ENCODE measurements at places on chromosomes 5 and 9.

DNA sequence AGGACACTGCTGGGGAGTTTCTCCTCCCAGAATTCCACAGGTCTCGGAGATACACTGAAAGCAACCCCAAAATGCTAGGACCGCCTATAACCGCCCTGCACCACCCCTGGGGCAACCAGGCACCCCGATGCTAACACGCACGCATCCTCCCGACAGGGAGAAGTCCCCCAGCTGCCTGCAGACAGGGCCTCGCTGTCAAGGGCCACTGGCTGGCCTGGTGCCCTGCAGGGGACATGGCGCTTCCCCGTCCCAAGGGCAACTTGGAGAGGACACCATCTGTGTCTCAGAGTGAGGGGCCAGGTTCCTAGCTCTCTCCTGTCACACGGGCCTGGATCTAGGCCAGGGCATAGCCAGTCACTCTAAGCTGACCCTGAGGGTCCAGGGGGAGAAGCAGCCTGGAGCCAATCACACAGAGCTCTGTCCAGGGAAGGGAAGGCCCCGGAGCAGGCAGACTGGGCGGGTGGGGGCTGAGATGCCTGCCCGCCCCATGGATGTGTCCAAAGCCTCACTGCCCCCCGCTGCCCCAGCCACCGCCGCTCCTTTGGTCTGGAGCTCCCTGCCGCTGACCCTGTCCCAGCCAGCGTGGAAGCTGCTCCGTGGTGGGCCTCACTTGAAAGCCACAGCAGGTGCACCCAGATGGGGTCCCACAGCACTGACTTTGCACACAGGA is 9.7 kb downstream of the NOTCH1 start:
- DNase-seq, result no peak

GRCh38 chr5:168654211-168654721 is 75.1 kb upstream of the PANK3 start:
- no peak for DNase-seq

DNA sequence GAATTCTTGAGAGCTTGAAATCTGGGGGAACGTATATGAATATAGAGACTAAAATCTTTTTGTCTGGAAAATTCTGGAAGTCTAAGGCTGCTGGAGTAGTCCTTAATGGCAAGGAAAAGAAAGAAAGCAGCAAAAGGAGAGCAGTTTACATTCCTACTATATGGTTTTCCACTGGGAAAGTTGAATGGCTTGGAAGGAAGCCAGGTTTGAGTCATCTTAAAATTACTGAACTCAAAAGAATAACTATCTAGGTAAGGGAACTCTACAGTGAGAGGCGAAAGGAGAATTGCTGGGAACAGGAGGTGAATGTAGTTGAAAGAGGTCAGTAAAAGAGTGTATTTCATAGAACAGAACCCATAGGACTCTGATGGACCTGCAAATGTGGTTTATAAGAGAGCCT is 258.1 kb upstream of the EDIL3 start:
- DNase-seq, result no peak

DNA sequence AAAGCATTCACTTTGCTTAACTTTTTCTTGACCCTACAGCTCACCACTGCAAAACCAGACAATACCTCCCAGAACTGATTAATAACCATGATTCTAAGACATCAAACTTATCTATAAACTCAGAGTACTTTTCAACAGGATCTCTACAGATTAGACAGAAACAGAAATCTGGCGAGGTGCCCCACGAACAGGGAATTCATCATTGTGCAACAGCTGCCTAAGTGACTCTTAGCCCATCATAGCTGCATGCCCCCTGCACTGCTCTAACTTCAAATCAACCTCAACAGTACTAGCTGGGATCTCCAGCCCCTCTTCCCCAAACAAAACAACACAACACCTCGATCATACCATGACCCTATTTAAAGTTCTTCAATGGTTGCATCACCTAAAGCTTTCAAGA is 16.1 kb upstream of the COL23A1 start:
- DNase-seq, result no peak

DNA sequence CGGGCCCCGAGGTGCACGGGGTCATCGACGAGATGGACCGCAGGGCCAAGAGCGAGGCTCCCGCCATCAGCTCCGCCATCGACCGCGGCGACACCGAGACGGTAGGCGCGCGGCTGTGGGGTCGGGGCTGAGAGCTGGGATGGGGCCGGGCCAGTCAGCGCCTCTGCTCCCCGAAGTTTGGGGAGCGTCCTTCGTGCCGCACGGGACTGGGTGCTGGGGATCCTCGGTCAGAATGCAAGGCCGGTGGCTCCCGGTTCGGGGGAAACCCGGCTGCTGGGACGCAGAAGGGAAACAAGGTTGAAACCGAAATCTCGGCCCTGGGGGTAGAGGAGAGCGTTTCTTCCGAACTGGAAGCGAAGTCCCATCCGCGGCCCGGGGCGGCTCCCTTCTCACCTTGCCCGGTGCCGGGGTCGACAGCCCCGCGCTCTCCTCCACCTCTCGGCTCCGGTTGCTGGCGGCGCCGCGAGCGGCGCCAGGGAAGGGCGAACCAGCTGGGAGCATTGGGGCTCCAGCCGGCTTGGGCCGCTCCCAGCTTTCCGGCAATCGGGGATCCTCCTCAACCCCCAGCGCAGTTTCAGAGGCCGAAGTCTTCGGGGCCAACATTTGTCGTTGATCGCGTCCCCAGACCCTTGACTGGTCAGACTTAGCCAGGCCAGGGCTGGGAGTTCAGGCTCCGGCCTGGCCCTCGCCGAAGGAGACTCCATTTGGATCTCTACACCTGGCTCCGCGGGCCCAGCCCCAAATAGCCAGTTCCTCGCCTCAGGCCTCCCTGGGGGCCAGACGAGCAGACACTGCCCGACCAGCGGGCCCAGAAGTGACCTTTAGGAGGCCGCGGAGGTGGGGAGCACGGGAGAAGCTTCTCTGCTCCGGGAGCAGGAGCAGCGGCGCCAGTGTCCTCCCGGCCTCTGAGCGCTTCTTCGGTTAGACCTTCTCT is 1.1 kb downstream of the LHX2 start:
- DNase-seq, result no peak

DNA sequence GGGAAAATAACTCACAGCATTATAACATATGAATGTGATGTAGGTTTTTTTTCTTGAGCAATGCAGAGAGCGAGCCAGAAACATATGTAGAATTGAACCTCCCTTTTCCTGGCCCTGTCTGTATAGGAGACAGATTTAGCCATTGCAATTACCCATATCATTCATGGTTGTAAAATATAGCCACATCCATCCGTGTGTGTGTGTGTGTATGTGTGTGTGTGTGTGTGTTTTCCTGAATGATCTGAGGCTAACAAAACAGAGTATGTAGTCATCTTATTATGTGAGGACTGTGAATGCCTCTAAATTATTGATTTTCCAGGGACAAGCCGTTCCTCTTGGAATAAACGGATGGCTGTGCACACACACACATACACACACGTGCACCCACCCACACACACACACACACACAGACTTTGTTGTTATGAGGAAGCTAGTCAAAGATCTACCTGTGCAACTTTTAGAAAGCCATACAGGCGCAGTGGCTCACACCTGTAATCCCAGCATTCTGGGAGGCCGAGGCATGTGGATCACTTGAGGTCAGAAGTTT is 11.7 kb upstream of the DENND1A start:
- no peak for DNase-seq

- DNase-seq, result no peak
These were observed 7.7 kb downstream of the FBXO38 start for GRCh38 chr5:148391422-148391821.

GRCh38 chr5:130335117-130335516 is 430.9 kb downstream of the CHSY3 start:
- DNase-seq, result no peak

- DNase-seq, result no peak
These were observed 1.2 kb upstream of the CKS2 start for GRCh38 chr9:89309608-89310474.

DNA sequence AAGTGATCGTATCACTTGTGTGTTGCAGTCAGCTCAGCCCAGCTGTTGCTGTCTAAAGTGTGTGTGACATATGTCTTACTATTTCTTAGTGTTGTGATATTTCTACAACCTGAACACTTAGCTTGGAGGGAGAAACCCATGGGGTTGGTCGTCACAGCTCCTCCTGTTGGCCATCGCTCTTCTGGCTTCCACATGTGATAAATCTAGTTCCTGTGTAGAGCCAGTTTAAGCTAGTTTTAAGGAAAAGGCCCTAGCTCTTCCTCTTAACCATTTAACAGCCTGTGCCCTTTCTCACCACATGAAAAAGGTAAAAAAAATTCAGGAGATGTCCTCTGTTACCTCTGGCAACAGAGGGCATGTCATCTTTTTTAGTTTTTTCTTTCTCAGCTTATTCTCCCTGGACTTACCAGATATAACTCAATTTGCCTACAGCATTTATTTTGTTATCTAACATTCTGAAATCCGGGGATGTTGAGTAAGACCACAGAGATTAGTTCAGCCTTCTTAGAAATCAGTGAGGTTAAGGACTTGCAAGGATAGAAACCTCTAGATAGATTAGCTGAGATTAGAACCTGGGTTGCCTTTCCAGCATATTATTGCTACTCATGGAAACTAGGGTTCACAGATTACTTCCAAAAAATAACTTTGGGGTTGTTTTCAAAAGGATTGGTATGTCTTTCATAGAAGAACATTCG is 100.4 kb downstream of the GAPVD1 start:
- no peak for DNase-seq

- no peak for DNase-seq
These were observed 147.9 kb downstream of the MSX2 start for GRCh38 chr5:174872271-174872670.

- no peak for DNase-seq
These were observed 153.6 kb downstream of the DTWD2 start for GRCh38 chr5:118834710-118835109.

DNA sequence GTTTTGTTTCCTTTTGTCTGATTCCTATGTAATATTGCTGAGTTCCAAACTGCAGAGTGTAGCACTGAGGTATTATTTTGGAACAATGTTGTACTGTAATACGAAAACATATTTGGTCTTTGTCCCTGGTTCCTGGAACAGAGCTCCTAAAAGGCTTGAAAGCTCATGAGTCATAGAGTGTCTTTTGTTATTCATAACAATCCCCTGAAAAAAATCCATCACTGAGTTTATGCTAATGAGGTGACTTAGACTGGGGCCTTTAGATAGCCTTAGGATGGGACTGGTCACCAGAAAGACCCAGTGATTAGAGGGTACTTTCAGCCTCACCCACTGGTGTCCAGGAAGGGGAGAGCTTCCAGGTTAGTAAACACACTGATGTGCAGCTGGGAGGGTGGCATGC is 132.7 kb upstream of the POU5F2 start:
- DNase-seq, result peak; percentile 46

DNA sequence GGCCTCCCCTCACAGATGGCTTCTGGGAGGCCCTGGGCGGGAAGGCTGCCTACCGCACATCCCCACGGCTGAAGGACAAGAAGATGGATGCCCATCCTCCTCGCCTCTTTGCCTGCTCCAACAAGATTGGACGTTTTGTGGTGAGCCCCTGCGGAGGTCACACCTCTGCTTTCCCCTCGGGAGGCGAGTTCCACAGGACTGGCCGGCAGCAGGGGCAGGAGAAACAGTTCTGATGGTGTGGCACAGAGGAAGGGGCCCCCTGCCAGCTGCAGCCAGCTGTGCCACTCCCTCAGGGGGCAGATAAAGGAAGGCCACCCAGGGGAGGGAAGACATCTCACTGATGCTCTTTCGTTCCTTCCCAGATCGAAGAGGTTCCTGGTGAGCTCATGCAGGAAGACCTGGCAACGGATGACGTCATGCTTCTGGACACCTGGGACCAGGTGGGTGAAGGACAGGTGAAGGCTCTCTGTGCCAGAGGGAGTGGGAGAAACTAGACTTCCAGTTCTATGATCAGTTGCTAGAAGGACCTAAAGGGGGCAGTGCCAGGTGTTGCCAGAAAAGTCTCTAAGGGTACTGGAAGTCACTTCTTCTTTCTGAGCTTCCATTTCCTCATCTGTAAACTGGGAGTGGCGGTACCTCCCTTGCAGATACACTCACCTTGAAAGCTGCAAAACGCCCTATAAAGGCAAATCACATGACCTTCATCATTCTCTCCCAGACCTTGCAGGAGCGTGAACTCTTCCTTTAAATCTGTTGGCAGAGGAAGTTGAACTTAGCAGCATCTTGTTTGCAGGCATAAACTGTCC is 41.0 kb downstream of the STOM start:
- no peak for DNase-seq

DNA sequence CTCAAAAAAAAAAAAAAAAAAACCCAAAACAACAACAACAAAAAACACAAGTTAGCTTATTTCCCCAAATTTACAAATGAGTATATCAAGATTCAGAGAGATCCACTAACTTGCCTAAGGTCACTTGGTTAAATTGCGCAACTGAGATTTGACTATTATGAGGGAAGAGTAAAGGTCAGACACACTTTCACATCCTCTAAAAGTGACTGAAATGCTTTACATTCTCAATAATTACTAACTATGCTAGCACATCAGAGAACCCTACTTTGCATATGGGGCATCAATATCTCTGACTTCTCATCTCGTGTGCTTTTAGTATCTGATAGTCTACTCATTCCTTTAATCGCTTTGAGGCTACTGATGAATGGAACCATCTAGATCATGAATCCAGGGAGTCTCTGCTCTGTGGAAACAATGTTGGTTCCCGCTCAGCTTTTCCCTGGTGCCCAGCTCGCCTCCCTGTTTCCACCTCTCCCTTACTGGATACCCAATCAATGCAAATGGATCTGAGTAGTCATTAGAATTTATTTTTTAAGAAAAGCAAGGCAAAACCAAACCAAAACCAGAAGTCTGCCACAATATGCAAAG is 182.1 kb upstream of the TRIM32 start:
- no peak for DNase-seq

DNA sequence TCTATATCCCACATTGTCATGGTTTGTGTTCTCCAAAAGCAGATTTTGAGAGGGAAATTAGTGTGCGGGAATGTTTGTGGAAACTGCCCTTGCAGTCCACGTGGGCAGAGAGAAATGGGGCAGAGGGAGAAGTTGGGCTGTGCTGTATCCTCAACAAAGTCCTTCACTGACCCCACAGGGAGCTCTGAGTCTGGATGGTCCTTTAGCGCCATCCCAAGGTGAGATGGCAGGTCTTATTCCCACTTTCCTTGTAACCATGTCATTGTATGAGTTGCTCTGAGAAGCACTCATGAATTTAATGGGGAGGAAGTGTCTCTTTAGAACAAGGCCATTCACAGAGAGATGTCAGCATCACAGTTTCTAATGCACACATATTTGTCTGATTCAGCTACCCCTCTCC is 127.1 kb downstream of the ANKRD18B start:
- no peak for DNase-seq

GRCh38 chr9:81408951-81409350 is 280.4 kb downstream of the TLE1 start:
- DNase-seq, result no peak

DNA sequence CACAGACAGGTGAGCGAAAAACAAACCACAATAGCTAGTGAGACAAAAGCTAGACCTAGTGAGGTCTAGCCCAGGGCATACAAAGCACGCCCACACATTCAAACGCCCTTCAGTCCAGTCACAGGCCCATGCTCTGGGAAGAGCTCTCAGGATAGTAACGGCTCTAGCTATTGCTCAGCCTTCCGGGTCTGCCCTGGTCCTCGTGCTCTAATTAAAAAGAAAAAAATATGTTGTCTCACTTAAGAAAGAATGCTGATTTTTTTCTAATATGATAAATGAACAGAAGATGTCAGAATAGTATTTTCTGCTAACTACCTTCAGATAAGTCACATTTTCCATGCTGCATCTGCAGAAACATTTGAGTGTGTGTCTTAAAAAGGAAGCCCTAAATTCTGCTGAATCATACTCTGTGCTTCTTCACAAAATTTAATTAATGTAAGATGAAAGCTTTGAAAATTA is 94.5 kb downstream of the PLPP1 start:
- DNase-seq, result peak; percentile 16

Measured in activated CD4-positive, alpha-beta T cell treated with anti-CD3 and anti-CD28 coated beads, Interleukin-2, Interleukin-4, amounts not matched to agents 100 ng/mL and 50 ng/mL, durations not matched to agents 16 hours and 8 hours (primary cell).